ENCODE measurements at places on chromosomes 4 and X. TPM values are rescaled to one million over a fixed set of nuclear protein-coding genes. Genes with fewer than 3 reads are reported as not detected.

- DNase-seq: peak; percentile 33
- H3K4me1 ChIP-seq: peaks cover 6% of the 10 kb centered on the region
These were observed 3.8 kb downstream of the ANKRD50 start for GRCh38 chr4:124708517-124709300.

- no peak overlapping the region for H3K4me3 ChIP-seq
- H3K4me1 ChIP-seq: no peaks in the 10 kb centered on the region
- H3K27ac ChIP-seq: no peak overlapping the region
- DNase-seq: peak; percentile 29
- no peaks in the 10 kb centered on the region for H3K36me3 ChIP-seq
- H3K27me3 ChIP-seq: no peaks in the 10 kb centered on the region
These were observed 11.4 kb downstream of the FAM120C start for GRCh38 chrX:54171527-54172250.

GRCh38 chr4:144362366-144362765 is 221.8 kb upstream of the GYPA start:
- no peaks in the 10 kb centered on the region for H3K4me1 ChIP-seq
- no peaks in the 10 kb centered on the region for H3K36me3 ChIP-seq
- no peak for DNase-seq

GRCh38 chr4:38948551-38948950 is 80.9 kb downstream of the FAM114A1 start:
- peak overlapping the region; percentile 40 for H3K27ac ChIP-seq
- H3K36me3 ChIP-seq: peaks cover 5% of the 10 kb centered on the region
- peak; percentile 97 for DNase-seq
- H3K27me3 ChIP-seq: no peaks in the 10 kb centered on the region
- H3K4me3 ChIP-seq: no peak overlapping the region

DNA sequence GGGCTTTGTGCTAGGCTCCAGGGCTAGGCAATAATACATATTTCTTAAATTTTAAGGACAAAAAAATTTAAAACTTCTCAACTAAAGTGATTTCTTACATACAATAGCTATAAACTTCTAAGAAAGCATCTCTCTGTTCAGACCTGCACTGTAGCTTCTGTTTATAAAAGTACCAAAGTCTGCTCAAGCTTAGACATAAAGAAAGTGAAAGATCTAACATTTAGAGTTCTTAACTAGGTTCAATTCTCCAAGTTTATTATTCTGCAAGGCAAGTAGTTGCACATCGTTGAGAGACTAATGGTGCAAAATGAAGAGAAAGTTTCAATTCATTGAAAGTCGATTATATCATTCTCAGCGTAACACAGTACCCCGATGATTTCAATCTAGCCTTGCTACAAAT is 857.4 kb upstream of the HTR2C start:
- no peak for DNase-seq
- H3K4me3 ChIP-seq: no peak overlapping the region
- H3K27ac ChIP-seq: no peak overlapping the region
- no peaks in the 10 kb centered on the region for H3K27me3 ChIP-seq

DNA sequence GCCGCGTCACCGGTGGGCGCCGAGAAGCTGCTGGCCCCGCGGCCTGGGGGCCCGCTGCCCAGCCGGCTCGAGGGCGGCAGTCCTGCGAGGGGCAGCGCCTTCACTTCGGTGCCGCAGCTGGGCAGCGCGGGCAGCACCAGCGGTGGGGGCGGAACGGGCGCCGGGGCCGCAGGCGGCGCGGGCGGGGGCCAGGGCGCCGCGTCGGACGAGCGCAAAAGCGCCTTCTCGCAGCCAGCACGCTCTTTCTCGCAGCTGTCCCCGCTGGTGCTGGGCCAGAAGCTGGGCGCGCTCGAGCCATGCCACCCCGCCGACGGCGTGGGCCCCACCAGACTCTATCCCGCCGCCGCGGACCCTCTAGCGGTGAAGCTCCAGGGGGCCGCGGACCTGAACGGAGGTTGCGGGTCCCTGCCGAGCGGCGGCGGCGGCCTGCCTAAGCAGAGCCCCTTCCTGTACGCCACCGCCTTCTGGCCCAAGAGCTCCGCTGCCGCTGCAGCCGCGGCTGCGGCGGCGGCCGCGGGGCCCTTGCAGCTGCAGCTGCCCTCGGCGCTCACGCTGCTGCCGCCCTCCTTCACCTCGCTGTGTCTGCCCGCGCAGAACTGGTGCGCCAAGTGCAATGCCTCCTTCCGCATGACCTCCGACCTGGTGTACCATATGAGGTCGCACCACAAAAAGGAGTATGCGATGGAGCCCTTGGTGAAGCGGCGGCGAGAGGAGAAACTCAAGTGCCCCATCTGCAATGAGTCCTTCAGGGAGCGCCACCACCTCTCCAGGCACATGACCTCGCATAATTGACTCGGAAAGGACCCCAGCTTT is 5.6 kb downstream of the PRDM8 start:
- H3K4me3 ChIP-seq: peak overlapping the region; percentile 53
- no peak for DNase-seq
- peaks cover 3% of the 10 kb centered on the region for H3K36me3 ChIP-seq
- H3K27ac ChIP-seq: peak overlapping the region; percentile 76
- H3K4me1 ChIP-seq: peaks cover 4% of the 10 kb centered on the region

- no peaks in the 10 kb centered on the region for H3K36me3 ChIP-seq
- peak; percentile 46 for DNase-seq
- no peaks in the 10 kb centered on the region for H3K27me3 ChIP-seq
- H3K4me1 ChIP-seq: peaks cover 20% of the 10 kb centered on the region
- H3K4me3 ChIP-seq: no peak overlapping the region
These were observed 292.5 kb downstream of the CAMK2D start for GRCh38 chr4:113469023-113469390.

GRCh38 chr4:39713691-39714090 is 15.8 kb downstream of the UBE2K start:
- H3K27ac ChIP-seq: peak overlapping the region; percentile 32
- no peak overlapping the region for H3K4me3 ChIP-seq
- no peaks in the 10 kb centered on the region for H3K27me3 ChIP-seq
- DNase-seq: no peak

DNA sequence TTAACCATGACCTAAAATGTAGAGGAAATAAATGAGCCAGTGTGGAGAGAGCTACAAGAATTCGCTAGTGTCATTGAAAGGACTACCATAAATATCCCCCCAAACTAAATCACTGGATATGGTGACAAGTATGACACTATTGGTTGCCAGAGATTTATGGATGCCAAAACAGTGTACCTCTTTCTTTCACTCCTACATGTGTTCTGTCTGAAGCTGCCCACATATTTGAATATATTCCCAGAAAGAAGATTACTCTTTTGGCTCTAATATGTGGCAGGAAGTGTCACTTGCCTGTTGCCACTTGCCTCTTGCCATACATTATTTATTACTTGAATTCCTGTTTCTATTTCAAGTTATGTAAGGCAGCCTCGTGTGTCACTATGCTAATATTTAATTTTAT is 1573.6 kb downstream of the TECRL start:
- no peak for DNase-seq
- no peaks in the 10 kb centered on the region for H3K27me3 ChIP-seq
- no peaks in the 10 kb centered on the region for H3K36me3 ChIP-seq
- no peaks in the 10 kb centered on the region for H3K4me1 ChIP-seq
- no peak overlapping the region for H3K4me3 ChIP-seq

DNA sequence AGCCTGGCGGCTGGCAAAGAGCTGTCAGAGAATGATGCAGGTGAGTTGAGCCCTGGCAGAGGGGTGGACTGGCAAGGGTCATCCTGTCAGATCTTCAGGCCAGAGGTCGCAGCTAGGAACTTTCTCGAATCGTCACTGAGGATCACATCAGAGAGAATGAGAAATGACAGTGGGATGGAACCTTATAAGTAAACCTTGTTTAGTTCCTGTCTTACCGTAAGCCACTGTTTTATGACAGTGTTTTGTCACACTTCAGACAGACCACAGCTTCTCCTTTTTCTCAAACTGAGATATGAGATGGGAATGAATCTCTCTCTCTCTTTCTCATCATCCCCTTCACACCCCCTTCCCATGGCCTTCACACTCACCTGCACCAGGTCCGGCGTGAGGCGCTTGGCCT is 9.3 kb downstream of the DIPK2B start:
- no peaks in the 10 kb centered on the region for H3K27me3 ChIP-seq
- no peak overlapping the region for H3K4me3 ChIP-seq
- peaks cover under 1% of the 10 kb centered on the region for H3K4me1 ChIP-seq
- no peak for DNase-seq

DNA sequence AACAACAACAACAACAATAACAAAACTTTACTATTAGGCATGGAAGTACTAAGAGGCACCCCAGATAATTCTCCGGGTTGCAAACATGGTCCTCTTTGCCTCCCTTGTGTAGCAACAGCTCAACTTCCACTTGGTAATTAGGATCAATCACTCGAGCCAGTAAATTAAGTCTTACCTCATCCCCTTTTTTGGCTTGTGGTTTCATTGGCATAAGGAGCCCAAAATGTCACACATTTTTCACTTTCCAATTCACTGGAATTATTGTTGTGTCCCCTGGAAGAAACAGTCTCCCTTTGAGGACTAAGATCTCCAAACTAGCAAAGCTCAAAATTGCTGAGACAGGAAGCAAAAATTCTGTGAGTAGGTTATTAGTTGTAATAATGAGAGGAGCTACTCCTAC is 49.2 kb upstream of the HSD17B10 start:
- peaks cover 3% of the 10 kb centered on the region for H3K27me3 ChIP-seq
- DNase-seq: no peak
- no peaks in the 10 kb centered on the region for H3K36me3 ChIP-seq
- H3K4me1 ChIP-seq: no peaks in the 10 kb centered on the region

DNA sequence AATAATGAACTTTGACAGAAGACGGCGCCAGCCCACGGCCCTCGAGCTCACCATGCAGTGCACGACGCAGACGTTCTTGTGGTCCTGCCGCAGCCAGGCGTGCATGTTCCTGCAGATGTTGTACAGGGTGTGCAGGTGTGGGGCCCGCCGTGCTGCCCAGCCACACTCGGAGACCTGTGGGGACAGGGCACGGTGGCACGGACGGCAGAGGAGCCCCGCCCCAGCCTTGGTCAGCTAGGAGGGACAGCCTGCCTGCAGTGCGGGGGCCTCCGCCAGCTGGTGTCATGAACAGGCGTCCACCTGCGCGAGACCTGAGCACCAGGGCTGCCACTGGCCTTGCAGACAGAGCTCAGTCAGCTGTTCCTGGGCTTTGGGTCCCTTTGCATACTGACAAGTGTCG is 49.5 kb downstream of the GAK start:
- H3K4me1 ChIP-seq: no peaks in the 10 kb centered on the region
- H3K27ac ChIP-seq: no peak overlapping the region
- no peak overlapping the region for H3K4me3 ChIP-seq
- no peak for DNase-seq
- peaks cover 34% of the 10 kb centered on the region for H3K36me3 ChIP-seq

DNA sequence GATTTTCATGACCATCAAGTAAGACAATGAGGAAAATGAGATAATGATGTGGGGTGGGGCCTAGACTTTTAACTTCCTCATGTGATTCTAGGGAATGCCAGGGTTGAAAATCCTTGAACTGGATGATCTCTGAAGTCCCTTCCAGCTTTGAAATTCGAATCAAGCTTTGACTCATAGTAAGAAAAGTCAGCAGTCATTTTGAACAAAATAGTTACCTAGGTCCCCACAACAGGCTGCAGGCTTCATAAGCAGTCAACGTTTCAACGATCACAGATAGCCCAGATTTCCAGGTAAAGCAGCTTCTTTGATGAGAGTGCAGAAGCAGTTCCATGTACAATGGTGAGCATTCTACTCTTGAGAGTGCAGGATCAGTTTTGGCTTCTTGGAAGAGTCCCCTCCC is 93.7 kb downstream of the GRIA3 start:
- H3K4me3 ChIP-seq: no peak overlapping the region
- H3K27me3 ChIP-seq: no peaks in the 10 kb centered on the region
- no peak for DNase-seq
- H3K27ac ChIP-seq: no peak overlapping the region
- H3K36me3 ChIP-seq: no peaks in the 10 kb centered on the region

DNA sequence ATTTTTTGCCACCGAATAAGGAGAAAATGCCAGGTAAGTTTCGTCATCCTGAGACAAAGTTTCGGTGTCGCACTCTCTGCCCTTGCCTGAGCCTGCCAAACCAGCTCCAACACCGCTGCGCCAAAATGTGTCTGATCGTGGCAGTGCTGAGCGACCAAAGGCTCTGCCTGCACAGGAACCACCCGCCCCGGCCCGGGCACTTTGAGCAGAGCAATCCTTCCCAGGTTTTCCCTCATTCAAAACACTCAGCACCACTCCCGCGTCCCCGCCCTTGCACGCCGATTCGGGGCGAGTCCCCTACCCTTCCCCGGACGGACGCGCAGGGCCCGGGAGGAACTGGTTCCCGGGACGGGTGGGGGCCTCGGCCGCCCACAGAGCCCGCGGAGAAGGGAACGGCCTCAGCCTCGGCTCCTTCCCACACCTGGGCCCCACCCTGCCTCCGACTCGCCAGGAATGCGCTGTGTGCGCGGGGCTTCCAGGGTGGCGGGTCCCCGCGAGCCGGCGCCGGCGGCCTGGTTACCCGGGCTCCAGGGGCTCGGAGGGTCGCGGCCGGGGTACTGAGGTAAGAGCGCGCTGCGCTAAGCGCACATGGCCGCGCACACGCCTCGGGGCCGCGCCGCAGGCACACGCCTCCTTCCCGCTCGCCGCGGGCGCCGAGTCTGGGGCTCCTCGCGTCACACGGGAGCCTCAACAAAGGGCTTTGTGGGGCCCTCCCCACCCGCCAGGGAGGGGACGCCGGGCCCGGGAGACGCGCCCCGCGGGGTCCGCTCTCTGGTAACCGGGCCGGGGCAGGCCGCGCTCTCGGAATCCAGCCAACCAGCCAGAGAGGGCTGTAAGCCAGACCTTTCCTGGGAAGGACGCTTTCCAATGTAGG is at the start of gene C4orf36:
TSS of gene C4orf36 (minus strand) at position 661 of the 874 bp plus-strand sequence. CDS start 902 bp downstream, outside the sequence.
- peak within 1 kb of the TSS; percentile 70 for H3K27ac ChIP-seq
- H3K36me3 ChIP-seq: no peaks in the 10 kb centered on the region
- H3K27me3 ChIP-seq: no peaks in the 10 kb centered on the region
- peak; percentile 48 for DNase-seq

DNA sequence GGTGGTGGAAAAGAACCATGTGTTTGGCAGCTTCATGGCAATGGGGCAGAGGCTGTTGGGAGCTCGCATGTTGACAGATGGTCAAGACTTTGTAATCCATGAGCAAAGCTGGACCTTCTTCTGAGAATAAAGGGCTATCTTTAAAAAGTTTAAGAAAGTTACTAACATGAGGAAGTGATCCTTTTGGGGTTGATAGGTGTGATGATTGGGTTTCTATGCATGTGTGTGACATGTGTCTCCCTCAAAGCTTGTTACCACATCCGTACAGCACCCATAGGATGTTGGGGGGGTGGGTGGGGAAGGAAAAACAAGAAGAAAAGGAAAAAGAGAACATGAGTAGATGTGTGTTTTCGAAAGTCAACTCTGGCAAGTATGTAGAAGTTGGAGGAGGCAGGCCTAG is 123.0 kb upstream of the TLR3 start:
- H3K4me1 ChIP-seq: no peaks in the 10 kb centered on the region
- DNase-seq: no peak
- no peak overlapping the region for H3K4me3 ChIP-seq

GRCh38 chrX:98654565-98654964 is 1755.5 kb downstream of the PCDH19 start:
- H3K27ac ChIP-seq: no peak overlapping the region
- no peaks in the 10 kb centered on the region for H3K27me3 ChIP-seq
- H3K4me3 ChIP-seq: no peak overlapping the region
- no peaks in the 10 kb centered on the region for H3K36me3 ChIP-seq

Gene SYNPO2
- total RNA-seq: 40.1 TPM

Gene CENPE
- 1.5 TPM for total RNA-seq

Gene OCIAD1
- 92.8 TPM for total RNA-seq

Gene HPSE
- total RNA-seq: 0.17 TPM

Gene OPHN1
- total RNA-seq: 8.3 TPM

All from fibroblast of lung (primary cell).